ENCODE measurements at places on chromosomes 3 and 15. TPM values are rescaled to one million over a fixed set of nuclear protein-coding genes. Genes with fewer than 3 reads are reported as not detected.

DNA sequence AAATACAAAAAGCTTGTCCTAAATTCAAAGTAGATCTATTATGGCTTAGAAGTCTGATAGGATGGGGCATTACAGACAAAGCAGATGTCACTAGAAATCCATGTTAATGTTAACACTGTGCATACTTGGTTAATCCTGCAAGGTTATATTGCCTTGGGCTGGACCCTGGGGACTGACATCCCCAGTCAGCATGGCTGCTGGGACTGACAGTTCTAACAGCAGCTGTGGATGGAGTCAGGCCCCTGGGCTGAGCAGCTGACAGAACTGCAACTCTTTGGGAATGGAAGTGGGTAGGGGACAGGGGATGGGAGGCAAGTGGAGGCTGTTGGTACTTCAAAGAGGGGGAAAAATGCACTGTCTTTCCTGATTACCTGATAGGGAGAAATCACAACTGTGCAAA lies 7.5 kb downstream of the P2RY1 start:
- H3K27me3 ChIP-seq, result peaks cover 5% of the 10 kb centered on the region
- H3K4me1 ChIP-seq, result no peaks in the 10 kb centered on the region
- H3K27ac ChIP-seq, result no peak overlapping the region
- DNase-seq, result no peak
- H3K4me3 ChIP-seq, result no peak overlapping the region

DNA sequence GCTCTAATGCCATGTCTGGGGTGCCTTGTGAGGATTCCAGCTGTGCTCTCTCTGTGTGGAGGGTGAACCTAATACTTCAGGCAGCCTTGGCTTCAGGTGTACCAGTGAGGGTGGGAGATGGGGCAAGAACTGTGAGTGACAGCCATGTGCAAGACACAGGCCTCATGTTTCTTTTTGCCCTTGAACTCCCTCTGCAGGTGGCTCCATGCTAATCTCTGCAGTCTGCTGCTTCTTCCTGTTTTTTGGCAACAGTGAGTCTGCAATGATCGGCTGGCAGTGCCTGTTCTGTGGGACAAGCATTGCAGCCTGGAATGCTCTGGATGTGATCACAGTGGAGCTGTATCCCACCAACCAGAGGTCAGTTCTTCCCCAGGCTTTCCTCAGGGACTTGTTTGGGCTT lies 189.3 kb downstream of the SV2B start:
- no peak overlapping the region for H3K27ac ChIP-seq
- H3K36me3 ChIP-seq, result no peaks in the 10 kb centered on the region
- no peak for DNase-seq
- H3K4me1 ChIP-seq, result no peaks in the 10 kb centered on the region

Gene WWTR1
- total RNA-seq, result 13.9 TPM

DNA sequence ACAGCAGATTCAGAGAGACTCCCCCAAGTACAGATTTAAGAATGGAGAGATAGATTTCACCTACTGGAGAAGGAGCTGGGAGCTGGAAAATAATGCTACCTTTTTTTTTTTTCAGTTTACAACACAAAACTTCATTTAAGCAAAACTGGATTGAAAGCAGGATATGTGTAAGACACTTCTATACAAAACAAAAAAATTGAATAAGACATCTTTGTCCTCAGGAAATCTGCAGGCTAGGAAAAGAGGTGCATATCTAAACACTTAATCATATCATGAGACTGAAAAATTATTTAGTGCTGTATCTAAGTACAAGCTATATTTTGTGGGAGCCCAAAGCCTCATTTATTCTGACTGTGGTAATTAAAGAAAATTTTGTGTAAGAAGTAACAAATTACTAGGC lies 516.1 kb downstream of the ZIC1 start:
- H3K4me3 ChIP-seq, result no peak overlapping the region
- peaks cover 6% of the 10 kb centered on the region for H3K4me1 ChIP-seq
- H3K27me3 ChIP-seq, result no peaks in the 10 kb centered on the region
- no peak overlapping the region for H3K27ac ChIP-seq
- DNase-seq, result no peak

Gene CYP1A2
- not detected for total RNA-seq

Gene ADCY5
- 1.0 TPM for total RNA-seq

Gene GPR171
- total RNA-seq, result not detected

- H3K4me1 ChIP-seq, result no peaks in the 10 kb centered on the region
- no peaks in the 10 kb centered on the region for H3K27me3 ChIP-seq
- H3K36me3 ChIP-seq, result no peaks in the 10 kb centered on the region
- no peak for DNase-seq
- H3K4me3 ChIP-seq, result no peak overlapping the region
- H3K27ac ChIP-seq, result no peak overlapping the region
Observed at GRCh38 chr15:82168757-82169156, 93.8 kb downstream of the EFL1 start.

Gene DPPA4
- 215 TPM for total RNA-seq

Gene SEMA3G
- 3.4 TPM for total RNA-seq

Gene BCL2A1
- total RNA-seq, result not detected

DNA sequence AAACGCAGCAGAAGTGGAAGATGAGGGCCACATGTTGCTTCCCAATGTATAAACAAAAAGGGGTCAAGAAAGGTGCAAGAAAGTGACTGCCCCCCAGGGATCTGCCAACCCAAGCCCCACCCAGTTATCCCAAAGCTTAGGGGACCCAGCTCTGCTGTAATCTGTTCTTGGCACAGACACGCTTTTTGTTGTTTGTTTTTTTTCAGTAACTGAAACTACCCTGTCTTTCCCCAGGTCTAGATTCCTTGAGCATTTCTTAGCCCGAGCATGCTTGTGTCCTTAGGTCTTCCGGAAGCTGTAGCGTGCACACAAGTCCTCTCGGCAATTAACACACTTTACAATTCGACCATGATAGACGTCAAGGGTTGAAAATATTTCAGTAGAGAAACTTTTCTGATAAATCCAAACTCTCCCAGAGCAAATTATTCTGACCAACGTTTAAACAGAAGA lies 8.5 kb upstream of the PPARG start:
- H3K36me3 ChIP-seq, result no peaks in the 10 kb centered on the region
- H3K4me3 ChIP-seq, result no peak overlapping the region
- no peak overlapping the region for H3K27ac ChIP-seq
- no peaks in the 10 kb centered on the region for H3K4me1 ChIP-seq

- peak overlapping the region; percentile 65 for H3K27ac ChIP-seq
- peak; percentile 71 for DNase-seq
- H3K27me3 ChIP-seq, result no peaks in the 10 kb centered on the region
- peak overlapping the region; percentile 91 for H3K4me3 ChIP-seq
Observed at GRCh38 chr15:50907601-50908208, 778 bp upstream of the AP4E1 start.

- H3K4me1 ChIP-seq, result no peaks in the 10 kb centered on the region
- DNase-seq, result no peak
- no peaks in the 10 kb centered on the region for H3K27me3 ChIP-seq
- no peaks in the 10 kb centered on the region for H3K36me3 ChIP-seq
Observed at GRCh38 chr3:128667641-128668040, 17.0 kb upstream of the RPN1 start.

GRCh38 chr3:113193288-113193687 lies 18.1 kb upstream of the BOC start:
- peak; percentile 86 for DNase-seq
- H3K4me1 ChIP-seq, result peaks cover 37% of the 10 kb centered on the region
- no peak overlapping the region for H3K4me3 ChIP-seq
- no peaks in the 10 kb centered on the region for H3K36me3 ChIP-seq
- no peaks in the 10 kb centered on the region for H3K27me3 ChIP-seq

Gene GOLGA8S
- not detected for total RNA-seq

DNA sequence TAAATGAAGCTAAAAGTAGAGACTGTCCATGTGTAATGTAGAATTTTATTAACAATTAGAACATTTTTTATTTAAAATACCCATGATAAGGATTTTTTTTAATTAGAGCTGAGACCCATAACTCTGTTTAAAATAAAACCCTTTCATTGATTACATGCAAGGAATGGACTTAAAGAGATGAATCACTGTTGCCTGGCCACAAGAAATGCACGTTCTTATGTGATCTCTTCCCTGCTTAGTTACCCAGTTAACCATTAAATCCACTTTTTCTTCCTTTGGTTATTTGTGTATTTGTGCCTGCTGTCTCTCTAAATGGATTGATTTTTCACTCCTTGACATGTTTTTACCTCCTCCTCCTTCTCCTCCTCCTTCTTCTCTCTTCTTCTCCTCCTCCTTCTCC lies 83.3 kb upstream of the SLITRK3 start:
- H3K4me3 ChIP-seq, result no peak overlapping the region
- H3K36me3 ChIP-seq, result no peaks in the 10 kb centered on the region
- no peak overlapping the region for H3K27ac ChIP-seq
- H3K4me1 ChIP-seq, result no peaks in the 10 kb centered on the region
- no peaks in the 10 kb centered on the region for H3K27me3 ChIP-seq
- no peak for DNase-seq

Gene SCG3
- 0.15 TPM for total RNA-seq

Gene SAMMSON
- not detected for total RNA-seq

Gene CSTA
- not detected for total RNA-seq

DNA sequence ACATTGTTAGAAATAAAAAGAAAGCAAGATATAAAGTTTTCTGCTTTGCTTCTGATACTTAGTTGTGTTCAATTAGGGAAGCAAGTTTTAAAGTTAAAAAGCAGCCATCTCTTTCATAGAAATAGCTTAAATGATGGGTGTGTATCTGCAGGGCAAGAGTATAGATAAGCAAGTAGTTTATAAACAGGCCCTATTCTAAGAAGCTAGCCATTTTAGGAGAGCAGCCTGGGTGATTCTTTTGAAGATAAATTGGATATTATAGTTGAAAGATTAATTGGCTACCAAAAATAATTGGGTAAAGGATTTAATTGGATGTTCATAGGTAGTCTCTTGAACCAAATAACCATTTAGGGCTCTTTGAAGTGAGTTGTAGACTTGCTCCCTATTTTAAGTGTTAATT lies 5.6 kb downstream of the EIF3J start:
- H3K4me1 ChIP-seq, result peaks cover 6% of the 10 kb centered on the region
- H3K27me3 ChIP-seq, result no peaks in the 10 kb centered on the region
- no peak overlapping the region for H3K4me3 ChIP-seq

GRCh38 chr3:47370887-47371697 lies 9.7 kb upstream of the PTPN23 start:
- no peaks in the 10 kb centered on the region for H3K36me3 ChIP-seq
- H3K27ac ChIP-seq, result no peak overlapping the region
- no peaks in the 10 kb centered on the region for H3K27me3 ChIP-seq
- DNase-seq, result peak; percentile 61
- no peak overlapping the region for H3K4me3 ChIP-seq
- H3K4me1 ChIP-seq, result no peaks in the 10 kb centered on the region

GRCh38 chr15:67531379-67531914 lies 10.5 kb downstream of the C15orf61 start:
- DNase-seq, result no peak
- H3K4me3 ChIP-seq, result no peak overlapping the region
- H3K27ac ChIP-seq, result no peak overlapping the region
- H3K27me3 ChIP-seq, result no peaks in the 10 kb centered on the region
- no peaks in the 10 kb centered on the region for H3K36me3 ChIP-seq

Gene LEKR1
- total RNA-seq, result 1.9 TPM

Gene STXBP5L
- 2.3 TPM for total RNA-seq

DNA sequence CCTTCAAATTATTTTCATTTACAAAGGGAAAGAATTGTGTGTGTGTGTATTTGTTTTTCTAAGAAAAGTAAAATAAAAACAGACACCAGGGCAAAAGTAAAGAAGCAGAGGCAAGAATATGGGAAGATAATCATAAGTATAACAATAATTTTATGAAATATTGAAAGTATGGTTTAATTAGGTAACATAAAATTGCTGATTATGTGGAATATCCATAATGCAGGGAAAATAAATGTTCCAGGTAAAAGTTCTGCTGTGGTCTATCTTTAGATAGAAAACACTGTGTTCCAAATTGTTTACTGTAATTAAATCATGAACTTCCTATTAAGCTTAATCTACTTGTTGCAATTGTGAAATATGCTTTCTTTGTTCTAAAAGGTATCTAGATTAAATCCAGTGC lies 25.7 kb upstream of the KCNMB2 start:
- H3K4me3 ChIP-seq, result no peak overlapping the region
- no peak for DNase-seq
- H3K27me3 ChIP-seq, result no peaks in the 10 kb centered on the region
- no peaks in the 10 kb centered on the region for H3K36me3 ChIP-seq

DNA sequence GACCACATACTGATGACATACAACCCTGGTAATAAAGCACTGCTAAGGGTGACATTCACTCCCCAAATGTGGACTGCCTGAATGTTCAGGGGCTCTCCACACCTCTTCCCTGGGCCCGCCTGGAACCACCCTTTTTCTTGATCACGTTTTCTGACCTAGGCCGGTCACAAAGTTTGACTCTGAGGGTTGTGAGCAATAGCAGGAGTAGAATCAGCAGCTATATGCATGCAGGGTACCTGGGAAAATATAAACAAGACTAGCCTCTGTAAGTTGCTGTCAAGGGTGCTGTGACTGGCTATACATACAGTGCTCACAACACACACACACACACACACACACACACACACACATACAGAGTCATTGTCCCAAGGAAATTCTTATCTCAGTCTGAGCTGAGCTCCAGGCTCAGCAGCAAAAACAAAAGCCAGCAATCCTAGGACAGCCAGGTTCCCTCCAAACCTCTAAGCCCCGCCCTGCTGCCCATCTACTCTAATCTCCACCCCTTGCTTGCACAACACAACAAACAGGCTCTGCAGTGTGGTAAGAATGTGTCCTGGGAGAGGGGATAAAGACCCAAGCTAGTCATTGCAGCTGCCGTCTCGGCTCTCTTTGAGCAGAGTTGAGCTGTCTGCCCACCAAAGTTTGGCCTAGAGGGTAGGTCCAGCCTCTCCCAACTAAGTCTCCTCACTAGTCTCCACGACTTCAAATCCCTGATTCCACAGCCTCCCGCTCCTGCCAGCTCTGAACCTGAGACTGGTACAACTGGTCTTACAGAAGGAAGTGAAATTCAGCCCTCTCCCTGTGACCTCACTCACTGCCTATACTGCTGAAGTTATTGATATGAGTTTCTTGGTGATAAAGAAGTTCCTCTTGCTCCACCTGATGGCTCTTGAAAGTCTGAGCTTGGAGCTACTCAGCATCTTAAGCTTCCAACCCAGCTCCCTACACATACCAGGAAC lies 2.2 kb downstream of the BMF start:
- peaks cover 46% of the 10 kb centered on the region for H3K27me3 ChIP-seq
- H3K4me1 ChIP-seq, result peaks cover 52% of the 10 kb centered on the region
- peak overlapping the region; percentile 11 for H3K4me3 ChIP-seq
- peak; percentile 95 for DNase-seq
- H3K36me3 ChIP-seq, result no peaks in the 10 kb centered on the region

Gene FSTL1
- 280 TPM for total RNA-seq

DNA sequence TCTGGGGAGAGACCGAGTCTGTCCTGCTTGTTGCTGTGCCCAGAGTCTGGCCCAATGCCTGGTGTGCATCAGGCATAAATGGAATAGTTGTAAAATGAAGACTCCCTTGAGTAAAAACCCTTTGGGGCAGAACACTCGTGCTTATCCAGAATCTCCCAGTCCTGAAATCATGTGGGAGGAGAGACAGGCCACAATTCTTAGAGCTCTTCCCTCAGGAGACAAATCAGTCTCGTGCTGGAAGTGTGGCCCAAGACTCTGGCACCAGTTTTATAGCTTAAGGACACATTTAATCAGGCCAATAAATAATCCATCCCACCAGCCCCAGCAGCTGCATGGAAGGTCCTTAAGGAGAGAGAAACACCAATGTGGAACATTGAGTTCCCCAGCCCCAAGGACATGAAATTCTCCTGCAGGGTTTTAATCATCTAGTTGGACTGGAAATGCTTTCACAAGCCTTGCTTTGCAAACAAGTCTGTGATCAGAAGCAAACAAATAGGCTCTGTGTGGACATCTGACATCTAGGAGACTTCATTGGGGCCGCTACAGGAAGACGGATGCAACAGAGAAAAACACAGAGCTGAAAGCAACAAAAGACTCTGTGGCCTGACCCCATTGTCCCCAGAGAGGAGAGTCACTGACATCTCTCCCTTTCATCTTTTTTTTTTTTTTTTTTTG lies 70.4 kb downstream of the LSM3 start:
- no peaks in the 10 kb centered on the region for H3K4me1 ChIP-seq
- no peaks in the 10 kb centered on the region for H3K27me3 ChIP-seq
- H3K4me3 ChIP-seq, result no peak overlapping the region

Gene DUOXA2
- not detected for total RNA-seq

All from neural progenitor cell (in vitro differentiated cells).